ENCODE measurements at places on chromosomes 2 and 18.

DNA sequence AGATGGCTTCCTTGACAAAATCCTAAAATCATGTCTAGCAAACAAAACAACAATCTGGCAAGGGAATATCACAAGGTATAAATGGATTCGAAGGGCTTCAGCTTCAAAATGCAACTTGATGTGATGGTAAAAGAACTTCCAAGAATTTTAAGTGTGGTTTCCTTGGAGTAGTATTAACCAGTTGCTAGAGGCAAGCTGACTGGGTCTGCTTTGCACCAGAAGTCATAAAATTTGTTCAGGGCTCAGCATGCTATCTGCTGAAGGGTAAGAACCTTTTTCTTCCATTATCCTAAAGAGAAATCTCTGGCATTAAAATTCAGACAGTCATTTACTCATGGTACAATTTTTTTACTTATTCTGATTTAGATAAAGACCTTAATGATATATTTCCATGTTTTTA is 516.7 kb downstream of the TXNL1 start:
- DNase-seq = no peak

- DNase-seq = peak; percentile 8
Measured at GRCh38 chr2:207311316-207312005, 145.7 kb upstream of the KLF7 start.

GRCh38 chr2:187842978-187843847 is 289.0 kb upstream of the TFPI start:
- peak; percentile 58 for DNase-seq

GRCh38 chr2:238776003-238776760 is 71.7 kb upstream of the TWIST2 start:
- DNase-seq = no peak

GRCh38 chr2:160996584-160996983 is 163.6 kb upstream of the TANK start:
- no peak for DNase-seq

- no peak for DNase-seq
Measured at GRCh38 chr2:72261076-72261475, 113.4 kb upstream of the CYP26B1 start.

DNA sequence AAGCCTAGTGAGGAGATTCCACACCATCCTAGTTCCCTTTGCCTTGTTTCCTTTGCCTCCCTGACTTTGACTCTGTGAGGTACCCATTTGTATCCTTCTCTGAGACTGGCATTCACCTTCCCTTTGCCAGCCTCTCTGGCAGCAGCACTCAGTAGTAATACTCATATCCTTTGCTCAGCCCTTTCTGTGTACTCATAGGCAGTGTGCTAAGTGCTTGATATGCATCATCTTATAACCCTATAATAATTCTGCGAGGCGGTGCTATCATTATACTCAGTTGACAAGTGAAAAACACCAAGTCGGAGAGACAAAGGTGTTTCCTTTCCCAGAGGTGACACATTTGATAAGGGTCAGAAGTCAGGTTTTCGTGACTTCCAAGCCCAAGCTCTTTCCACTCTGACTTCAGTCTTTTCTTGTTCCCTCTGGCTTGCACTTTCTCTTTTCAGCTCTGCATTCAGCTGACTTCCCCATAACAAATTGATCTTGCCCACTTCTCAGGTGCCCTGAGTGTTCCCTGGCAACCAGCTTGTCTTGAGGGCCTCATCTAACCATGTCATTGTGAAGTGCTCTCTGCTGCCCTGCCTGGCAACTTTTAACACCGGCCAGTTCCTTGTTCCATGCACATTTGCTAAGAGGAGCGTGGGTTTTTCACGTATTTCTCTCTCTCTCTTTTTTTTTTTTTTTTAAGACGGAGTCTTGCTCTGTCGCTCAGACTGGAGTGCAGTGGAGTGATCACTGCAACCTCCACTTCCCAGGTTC is 94.5 kb upstream of the UPP2 start:
- DNase-seq = no peak
